Smooth muscle cell of bladder (primary cell): ENCODE measurements at places on chromosomes 12 and 14. TPM values are rescaled to one million over a fixed set of nuclear protein-coding genes. Genes with fewer than 3 reads are reported as not detected.

The A2ML1 gene
- total RNA-seq = 0.09 and 0.14 TPM in 2 replicates

The CLEC6A gene
- total RNA-seq = not detected in 2 replicates

The RILPL2 gene
- total RNA-seq = 5.7 and 6.8 TPM in 2 replicates

The OR6C2 gene
- not detected in 2 replicates for total RNA-seq

The SLC6A12 gene
- total RNA-seq = under 0.01 TPM in 1 of 2 replicates, not detected in the other

The CLEC1A gene
- 0.09 TPM in 1 of 2 replicates, not detected in the other for total RNA-seq
